Naive thymus-derived CD4-positive, alpha-beta T cell (primary cell): ENCODE measurements at places on chromosomes 16 and 17. TPM values are rescaled to one million over a fixed set of nuclear protein-coding genes. Genes with fewer than 3 reads are reported as not detected.

DNA sequence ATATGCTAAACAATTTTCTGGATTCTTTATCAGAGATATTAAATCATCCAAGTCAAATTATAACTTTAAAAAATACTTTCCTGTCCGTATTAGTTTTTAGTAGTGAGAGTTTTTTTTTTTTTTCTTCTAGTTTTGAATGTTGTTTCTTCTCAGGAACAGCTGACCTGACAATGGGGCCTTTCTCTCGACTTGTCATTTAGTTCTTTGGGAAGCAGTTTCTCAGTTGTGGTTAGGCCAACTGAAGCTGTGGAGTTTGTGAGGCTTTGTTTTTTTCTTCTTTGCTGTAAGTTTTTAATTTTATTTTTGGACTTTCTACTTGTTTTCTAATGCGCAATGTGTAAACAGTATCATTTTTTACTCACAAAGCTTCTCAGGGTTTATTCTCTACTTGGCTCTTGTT is 140.8 kb downstream of the FTO start:
- H3K27me3 ChIP-seq, result no peaks in the 10 kb centered on the region
- H3K4me1 ChIP-seq, result no peaks in the 10 kb centered on the region
- no peak for DNase-seq
- no peak overlapping the region for H3K4me3 ChIP-seq
- no peaks in the 10 kb centered on the region for H3K36me3 ChIP-seq

HAP1 gene
- not detected for total RNA-seq

CAMTA2 gene
- total RNA-seq, result 64.1 TPM

DNA sequence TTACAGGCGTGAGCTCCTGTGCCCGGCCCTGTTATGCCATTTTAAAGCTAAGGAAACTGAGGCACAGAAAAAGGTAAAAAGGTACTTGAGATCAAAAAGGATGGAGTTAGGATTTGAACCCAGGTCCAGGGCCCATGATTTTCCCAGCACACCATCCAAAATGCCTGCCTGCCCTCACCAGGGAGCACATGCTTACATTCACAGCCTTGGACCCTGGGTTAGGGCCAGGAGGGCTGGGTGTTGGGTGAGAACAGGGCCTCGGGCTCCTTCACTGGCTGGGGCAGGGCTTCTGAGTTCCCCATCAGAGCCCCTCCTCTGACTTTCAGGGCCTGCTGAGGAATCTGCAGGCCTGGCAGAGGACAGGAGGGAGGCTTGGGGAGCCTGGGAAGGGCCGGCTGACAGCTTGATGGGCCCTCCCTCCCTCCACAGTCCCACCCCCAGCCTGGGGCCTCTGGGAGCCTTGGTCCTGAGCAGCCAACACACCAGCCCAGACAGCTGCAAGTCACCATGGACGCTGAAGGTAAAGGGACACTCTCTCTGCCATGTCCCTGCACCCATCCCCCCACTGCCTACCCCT is at the start of gene QPRT:
Gene QPRT (plus strand): TSS at position 490 of the 577 bp plus-strand sequence. CDS start 18 bp downstream, at position 508.
- no peak for DNase-seq
- peak within 1 kb of the TSS; percentile 27 for H3K4me3 ChIP-seq
- no peaks in the 10 kb centered on the region for H3K36me3 ChIP-seq

ALDH3A1 gene
- 0.61 TPM for total RNA-seq

DNA sequence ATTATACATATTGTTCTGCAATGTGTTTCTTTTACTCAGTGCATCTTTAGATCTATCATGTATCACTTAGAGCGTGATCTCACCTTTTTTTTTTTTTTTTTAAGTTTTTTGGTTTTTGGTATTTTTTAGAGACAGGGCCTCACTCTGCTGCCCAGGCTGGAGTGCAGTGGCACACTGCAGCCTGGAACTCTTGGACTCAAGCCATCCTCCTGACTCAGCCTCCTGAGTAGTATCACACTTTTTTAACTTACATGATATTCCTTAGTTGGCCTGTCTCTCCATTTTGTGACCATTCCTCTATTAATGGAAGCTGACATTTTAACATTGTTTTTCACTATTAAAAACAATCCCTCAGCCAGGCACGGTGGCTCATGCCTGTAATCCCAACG is 4.7 kb upstream of the MPO start:
- no peaks in the 10 kb centered on the region for H3K36me3 ChIP-seq
- DNase-seq, result no peak
- no peaks in the 10 kb centered on the region for H3K4me1 ChIP-seq
- no peaks in the 10 kb centered on the region for H3K27me3 ChIP-seq

PRAC1 gene
- not detected for total RNA-seq

OR2C1 gene
- 0.35 TPM for total RNA-seq

DNA sequence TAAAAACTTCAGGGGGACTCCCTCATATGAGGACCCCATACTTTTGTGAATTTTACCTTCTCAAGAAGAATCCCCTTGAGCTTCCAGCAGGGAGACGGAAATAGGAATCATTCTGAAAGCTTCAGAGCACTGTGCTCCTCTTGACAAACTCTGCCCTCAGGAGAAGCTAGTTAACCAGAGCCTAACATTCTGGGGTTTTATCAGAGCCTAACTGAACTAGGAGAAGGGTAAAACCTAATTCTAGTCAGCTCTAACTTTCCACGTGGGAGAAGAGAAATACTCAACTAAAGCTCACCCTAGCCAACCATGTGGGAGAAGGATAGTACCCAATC is 13.3 kb upstream of the SLC5A10 start:
- H3K4me3 ChIP-seq, result no peak overlapping the region
- no peak for DNase-seq
- H3K4me1 ChIP-seq, result no peaks in the 10 kb centered on the region
- H3K27me3 ChIP-seq, result no peaks in the 10 kb centered on the region

DNA sequence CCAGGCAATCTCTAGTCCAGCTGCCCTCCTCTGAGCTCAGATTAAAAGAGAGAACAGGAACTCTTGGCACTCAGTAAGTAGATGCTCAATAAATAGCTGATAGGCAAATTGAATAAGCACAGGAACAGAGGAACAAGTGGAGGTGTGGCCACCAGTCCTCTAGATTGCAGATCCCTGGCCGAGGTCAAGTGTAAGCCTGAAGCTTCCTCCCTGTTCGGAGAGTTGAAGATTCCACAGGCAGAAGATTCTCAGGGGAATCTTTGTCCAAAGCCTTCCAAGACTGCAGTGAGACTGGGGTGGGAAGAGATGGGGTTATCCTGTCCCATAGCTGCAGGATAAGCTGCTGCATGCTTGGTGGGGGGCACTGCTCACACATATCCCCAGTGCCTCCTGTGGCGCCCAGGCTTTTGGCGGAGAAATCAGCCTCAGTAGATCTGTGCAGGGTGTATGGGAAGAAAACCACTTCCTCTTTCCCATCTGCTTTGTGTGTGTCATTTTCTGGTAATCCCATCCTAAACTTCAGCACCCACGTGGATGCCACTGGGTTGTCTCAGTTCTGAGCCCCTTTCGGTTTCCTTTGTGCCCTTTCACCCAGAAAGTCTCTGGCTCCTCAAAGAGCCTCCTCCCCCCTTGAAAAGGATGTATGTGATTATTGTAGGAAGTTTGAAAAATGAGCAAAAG is 12.1 kb downstream of the CD300A start:
- peak overlapping the region; percentile 3 for H3K27ac ChIP-seq
- peaks cover 42% of the 10 kb centered on the region for H3K4me1 ChIP-seq
- H3K4me3 ChIP-seq, result peak overlapping the region; percentile 25
- H3K36me3 ChIP-seq, result peaks cover 4% of the 10 kb centered on the region
- no peak for DNase-seq

PRKCB gene
- total RNA-seq, result 84.8 TPM

- H3K36me3 ChIP-seq, result peaks cover 23% of the 10 kb centered on the region
- H3K27ac ChIP-seq, result peak overlapping the region; percentile 95
- H3K4me1 ChIP-seq, result peaks cover 42% of the 10 kb centered on the region
- DNase-seq, result peak; percentile 80
- H3K27me3 ChIP-seq, result no peaks in the 10 kb centered on the region
Observed at GRCh38 chr17:45246861-45247428, 14.9 kb downstream of the SPATA32 start.

DNA sequence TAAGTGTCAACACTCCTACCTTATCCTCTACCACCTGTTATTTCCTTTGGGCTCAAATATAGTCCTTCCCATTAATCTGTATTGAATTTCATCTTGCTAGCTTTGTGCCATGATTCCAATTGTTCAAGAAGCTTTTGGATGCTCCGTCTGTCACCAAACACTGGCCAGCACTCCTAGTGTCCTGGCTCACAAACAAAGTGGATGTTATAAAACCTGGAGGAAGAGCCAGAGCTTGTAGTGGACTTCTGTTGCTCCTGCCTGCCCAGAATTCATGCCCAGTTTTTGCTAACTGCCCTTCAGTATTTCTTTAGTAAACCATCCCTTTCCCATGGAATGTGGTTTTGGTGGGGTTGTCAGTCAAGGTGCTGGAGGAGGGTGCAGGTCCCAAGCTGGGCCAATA is 77.2 kb upstream of the HS3ST2 start:
- DNase-seq, result no peak
- no peaks in the 10 kb centered on the region for H3K36me3 ChIP-seq
- H3K27ac ChIP-seq, result no peak overlapping the region
- H3K4me1 ChIP-seq, result no peaks in the 10 kb centered on the region

KRT16 gene
- not detected for total RNA-seq

DNA sequence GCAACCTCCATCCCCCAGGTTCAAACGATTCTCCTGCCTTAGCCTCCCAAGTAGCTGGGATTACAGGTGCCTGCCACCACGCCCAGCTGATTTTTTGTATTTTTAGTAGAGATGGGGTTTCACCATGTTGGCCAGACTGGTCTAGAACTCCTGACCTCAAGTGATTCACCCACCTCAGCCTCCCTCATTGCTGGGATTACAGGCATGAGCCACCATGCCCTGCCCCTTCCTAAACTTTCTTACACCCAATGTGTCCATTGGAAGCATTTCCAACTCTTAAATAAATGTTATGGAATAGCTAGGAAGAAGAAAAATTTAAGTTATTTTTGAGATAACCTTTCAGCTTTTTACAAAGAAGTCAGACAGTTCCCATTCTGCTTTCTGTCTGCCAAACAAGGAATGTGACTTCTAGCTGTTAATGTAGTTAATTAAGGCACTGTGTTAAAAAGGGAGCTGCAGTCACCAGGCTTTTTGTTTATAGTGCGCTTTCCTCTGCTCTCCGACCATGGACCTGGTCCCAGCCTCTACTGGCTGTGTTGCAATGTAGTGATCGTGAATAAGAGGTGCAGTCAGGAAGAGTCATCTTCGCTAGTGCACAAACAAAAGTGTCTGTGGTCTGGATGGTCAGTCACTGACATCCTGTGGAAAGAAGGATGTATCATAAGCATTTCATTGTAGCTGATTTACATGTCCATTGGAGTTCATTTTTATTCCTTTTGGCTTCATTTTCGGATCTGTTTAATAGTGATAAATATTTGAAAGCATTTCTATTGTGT is 39.7 kb downstream of the USP10 start:
- H3K4me3 ChIP-seq, result no peak overlapping the region
- H3K4me1 ChIP-seq, result no peaks in the 10 kb centered on the region
- no peaks in the 10 kb centered on the region for H3K27me3 ChIP-seq
- no peak for DNase-seq

TTLL6 gene
- not detected in 2 replicates for total RNA-seq

- DNase-seq, result no peak
- peaks cover 60% of the 10 kb centered on the region for H3K4me1 ChIP-seq
- H3K36me3 ChIP-seq, result no peaks in the 10 kb centered on the region
- H3K27ac ChIP-seq, result peak overlapping the region; percentile 96
Observed at GRCh38 chr17:64022611-64023063, 2.2 kb upstream of the ICAM2 start.

KCNH6 gene
- not detected for total RNA-seq

- H3K4me3 ChIP-seq, result peak overlapping the region; percentile 51
- peak overlapping the region; percentile 75 for H3K27ac ChIP-seq
- peaks cover 6% of the 10 kb centered on the region for H3K4me1 ChIP-seq
- H3K36me3 ChIP-seq, result peaks cover 5% of the 10 kb centered on the region
Observed at GRCh38 chr16:30748634-30749445, 615 bp downstream of the PHKG2 start.

- no peaks in the 10 kb centered on the region for H3K27me3 ChIP-seq
- no peaks in the 10 kb centered on the region for H3K36me3 ChIP-seq
- no peak overlapping the region for H3K27ac ChIP-seq
- no peak for DNase-seq
- no peak overlapping the region for H3K4me3 ChIP-seq
- no peaks in the 10 kb centered on the region for H3K4me1 ChIP-seq
Observed at GRCh38 chr16:49767998-49768397, 87.9 kb downstream of the ZNF423 start.

DNA sequence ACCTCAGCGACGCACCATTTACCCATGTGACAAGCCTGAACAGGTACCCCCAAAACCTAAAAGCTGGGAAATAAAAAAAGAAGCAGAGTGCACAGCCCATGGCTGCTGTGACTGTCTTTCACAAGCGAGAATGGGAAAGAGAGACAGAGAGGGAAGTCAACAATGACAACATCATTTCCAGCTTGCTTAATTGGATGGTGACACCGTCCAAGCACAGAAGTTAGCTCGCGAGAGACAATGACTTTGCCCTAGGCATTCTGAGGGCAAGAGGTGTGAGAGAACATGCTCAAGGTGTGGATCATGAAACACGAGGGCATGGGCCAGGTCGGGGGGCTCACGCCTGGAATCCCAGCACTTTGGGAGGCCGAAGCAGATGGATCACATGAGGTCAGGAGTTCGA is 19.3 kb upstream of the NSMCE1 start:
- no peak overlapping the region for H3K4me3 ChIP-seq
- peaks cover 39% of the 10 kb centered on the region for H3K4me1 ChIP-seq
- no peaks in the 10 kb centered on the region for H3K36me3 ChIP-seq
- no peaks in the 10 kb centered on the region for H3K27me3 ChIP-seq
- no peak overlapping the region for H3K27ac ChIP-seq
- no peak for DNase-seq

DNA sequence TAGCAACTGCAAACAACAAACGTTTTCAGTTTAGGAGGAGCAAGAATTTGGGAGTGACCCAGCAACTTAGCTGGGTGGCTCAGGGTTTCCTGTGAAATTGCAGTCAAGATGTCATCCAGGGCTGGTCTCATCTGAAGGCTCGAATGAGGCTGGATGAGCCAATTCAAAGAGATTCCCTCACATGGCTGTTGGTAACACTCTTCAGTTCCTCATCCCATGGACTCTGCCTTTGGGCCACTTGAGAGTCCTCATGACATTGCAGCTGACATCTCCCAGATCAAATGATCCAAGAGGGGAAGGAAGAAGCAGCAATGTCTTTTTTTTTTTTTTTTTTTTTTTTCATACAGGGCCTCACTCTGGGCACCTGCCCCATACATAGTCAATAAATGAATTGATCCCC is 26.3 kb downstream of the UBALD1 start:
- no peak for DNase-seq
- H3K27ac ChIP-seq, result no peak overlapping the region
- no peaks in the 10 kb centered on the region for H3K36me3 ChIP-seq
- H3K4me3 ChIP-seq, result no peak overlapping the region
- H3K4me1 ChIP-seq, result no peaks in the 10 kb centered on the region
- no peaks in the 10 kb centered on the region for H3K27me3 ChIP-seq

GRCh38 chr16:2715519-2715918 is 4.5 kb downstream of the PRSS27 start:
- H3K4me1 ChIP-seq, result peaks cover 3% of the 10 kb centered on the region
- no peaks in the 10 kb centered on the region for H3K27me3 ChIP-seq
- H3K4me3 ChIP-seq, result no peak overlapping the region
- peak; percentile 73 for DNase-seq
- H3K27ac ChIP-seq, result no peak overlapping the region

CTRL gene
- total RNA-seq, result 7.9 TPM

- no peaks in the 10 kb centered on the region for H3K4me1 ChIP-seq
- H3K36me3 ChIP-seq, result no peaks in the 10 kb centered on the region
- no peak for DNase-seq
- no peaks in the 10 kb centered on the region for H3K27me3 ChIP-seq
Observed at GRCh38 chr16:80294172-80294571, 246.6 kb upstream of the DYNLRB2 start.

GRCh38 chr17:63382826-63383225 is 63.3 kb downstream of the CYB561 start:
- no peak overlapping the region for H3K4me3 ChIP-seq
- no peak for DNase-seq
- no peaks in the 10 kb centered on the region for H3K27me3 ChIP-seq
- no peaks in the 10 kb centered on the region for H3K36me3 ChIP-seq
- H3K4me1 ChIP-seq, result no peaks in the 10 kb centered on the region
